Activated CD4-positive, alpha-beta T cell treated with anti-CD3 and anti-CD28 coated beads, Interleukin-2, amount 50 U/mL, for 16 hours (primary cell): ENCODE measurements at places on chromosomes 5 and 9.

GRCh38 chr5:58764199-58764598 lies 181.3 kb downstream of the RAB3C start:
- no peak for DNase-seq

GRCh38 chr5:180596115-180596667 lies 4.9 kb upstream of the SCGB3A1 start:
- DNase-seq = no peak

DNA sequence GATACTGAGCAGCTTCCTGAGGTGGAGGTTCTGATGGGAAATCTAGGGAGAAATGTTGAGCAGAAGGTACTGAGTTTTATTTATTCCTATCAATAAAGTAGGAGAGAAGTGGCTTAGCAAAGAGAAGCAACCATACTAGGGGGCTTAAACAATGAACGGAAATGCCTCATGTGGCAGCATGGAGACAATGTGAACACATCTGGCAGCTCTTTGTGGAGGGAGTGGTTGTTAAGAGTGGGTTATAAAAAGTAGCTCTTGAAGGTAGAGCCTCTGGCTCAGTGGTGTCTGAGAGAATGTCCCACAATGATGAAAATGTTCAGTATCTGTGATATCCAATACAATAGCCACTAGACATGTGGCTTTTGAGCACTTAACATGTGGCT lies 52.7 kb upstream of the EQTN start:
- no peak for DNase-seq

GRCh38 chr5:55143624-55144023 lies 16.3 kb upstream of the GPX8 start:
- DNase-seq = no peak

GRCh38 chr9:33135031-33135461 lies 32.1 kb downstream of the B4GALT1 start:
- no peak for DNase-seq

GRCh38 chr5:6224406-6224805 lies 153.9 kb downstream of the MED10 start:
- DNase-seq = no peak

GRCh38 chr5:127963931-127964330 lies 119.6 kb upstream of the SLC12A2 start:
- DNase-seq = no peak
